Osteocyte (in vitro differentiated cells): ENCODE measurements at places on chromosomes 4 and X.

- DNase-seq: no peak
These were observed 49.6 kb downstream of the KLF8 start for GRCh38 chrX:56281789-56282188.

DNA sequence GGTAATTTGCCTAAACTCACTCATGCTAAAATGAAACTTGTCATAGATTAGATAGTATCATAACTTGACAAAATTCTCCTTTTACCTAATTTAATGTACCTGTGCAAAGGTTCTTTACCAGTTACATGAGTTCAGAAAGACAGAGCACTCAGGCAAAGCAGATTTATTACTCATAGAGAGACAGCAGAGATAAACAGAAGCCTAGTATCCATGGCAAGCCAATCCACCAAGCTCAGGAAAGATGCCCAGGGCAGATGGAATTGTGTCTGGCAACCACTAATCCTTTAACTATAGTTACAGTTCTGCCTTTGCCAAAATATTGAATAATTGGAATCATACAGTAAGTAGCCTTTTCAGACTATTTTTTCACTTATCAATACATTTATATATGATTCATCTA, 826.2 kb downstream of the TECRL start:
- no peak for DNase-seq

- no peak for DNase-seq
These were observed 5.2 kb upstream of the NUP54 start for GRCh38 chr4:76153356-76153755.

GRCh38 chr4:2626231-2626630, 89.8 kb downstream of the FAM193A start:
- DNase-seq: no peak

DNA sequence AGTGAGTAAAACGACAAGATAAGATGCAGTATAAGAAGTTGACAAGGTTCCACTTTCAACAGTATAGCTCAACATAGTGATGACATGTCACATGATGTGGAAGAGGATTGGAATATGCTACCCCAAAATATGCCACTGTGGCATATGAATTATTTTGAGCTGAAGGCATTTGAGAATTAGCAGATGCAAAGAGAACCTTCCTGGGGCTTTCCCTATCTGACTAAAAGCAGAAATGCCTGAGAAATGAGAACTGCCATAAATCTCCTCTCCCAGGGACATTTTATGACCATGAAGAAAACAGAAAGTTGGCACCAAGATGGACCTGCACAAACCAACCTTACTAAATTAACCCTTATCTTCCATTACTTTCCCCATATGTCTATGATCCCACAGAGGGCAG, 24.8 kb downstream of the CDKN2AIP start:
- no peak for DNase-seq

DNA sequence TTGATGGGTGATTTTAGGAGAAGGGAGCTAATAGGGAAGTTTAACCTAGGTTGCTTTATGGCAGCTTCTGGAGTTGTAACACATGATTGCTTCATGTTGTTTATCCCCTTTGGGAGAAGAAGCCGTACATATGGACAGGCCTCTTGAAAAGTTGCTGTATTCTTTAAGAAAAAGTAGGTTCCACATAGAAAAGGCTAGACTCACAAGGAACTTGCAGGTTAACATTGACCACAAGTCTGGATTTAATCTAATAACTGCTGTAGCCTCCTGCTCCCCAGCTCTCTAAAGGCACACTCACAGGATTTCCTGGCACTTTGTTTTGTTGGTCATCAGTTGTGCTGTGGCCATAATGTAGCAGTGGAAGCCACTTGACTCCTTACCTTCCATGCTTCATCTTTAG, 19.7 kb downstream of the FNIP2 start:
- DNase-seq: no peak

- no peak for DNase-seq
These were observed 98.9 kb upstream of the BMP3 start for GRCh38 chr4:80931631-80932081.

DNA sequence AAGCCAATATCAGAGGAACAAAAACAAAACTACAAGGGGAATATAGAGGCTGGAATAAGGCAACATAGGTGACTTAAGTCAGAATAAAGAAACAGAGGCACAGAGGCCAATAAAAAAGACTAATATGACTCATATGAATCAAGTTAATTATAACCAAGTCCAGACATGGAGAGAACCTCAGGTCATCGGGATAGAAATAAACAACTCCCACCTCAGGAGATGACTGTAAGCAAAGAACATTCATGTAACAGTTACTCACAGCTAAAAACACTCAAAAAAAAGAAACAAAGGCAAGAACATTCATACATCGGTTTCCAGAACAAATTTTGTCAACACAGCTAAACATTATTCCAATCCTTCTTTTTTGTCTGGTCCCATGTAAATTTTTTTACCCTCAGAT, 60.3 kb upstream of the RXFP1 start:
- no peak for DNase-seq

- no peak for DNase-seq
These were observed 9.1 kb upstream of the ARHGEF38 start for GRCh38 chr4:105543346-105543745.

GRCh38 chr4:53619431-53619830, 28.1 kb upstream of the LNX1 start:
- DNase-seq: no peak

DNA sequence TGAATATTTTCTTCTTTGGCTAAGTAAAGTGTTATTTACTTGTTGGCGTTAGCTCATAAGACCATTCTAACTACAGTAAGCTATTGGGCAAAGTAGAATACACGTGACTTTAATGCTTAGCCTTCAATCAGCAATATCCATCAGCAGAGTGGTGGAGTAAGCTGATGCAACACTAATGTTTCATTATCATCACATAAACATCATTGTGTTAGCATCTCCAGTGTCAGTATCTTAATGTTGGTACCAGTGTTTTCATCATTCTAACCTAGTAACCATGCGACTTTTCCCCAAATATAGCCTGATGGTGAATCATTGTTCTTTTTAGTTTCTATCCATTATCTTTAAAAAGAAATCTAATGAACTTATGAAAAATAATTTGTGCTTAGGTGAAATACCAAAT, 48.5 kb downstream of the APOOL start:
- DNase-seq: no peak

DNA sequence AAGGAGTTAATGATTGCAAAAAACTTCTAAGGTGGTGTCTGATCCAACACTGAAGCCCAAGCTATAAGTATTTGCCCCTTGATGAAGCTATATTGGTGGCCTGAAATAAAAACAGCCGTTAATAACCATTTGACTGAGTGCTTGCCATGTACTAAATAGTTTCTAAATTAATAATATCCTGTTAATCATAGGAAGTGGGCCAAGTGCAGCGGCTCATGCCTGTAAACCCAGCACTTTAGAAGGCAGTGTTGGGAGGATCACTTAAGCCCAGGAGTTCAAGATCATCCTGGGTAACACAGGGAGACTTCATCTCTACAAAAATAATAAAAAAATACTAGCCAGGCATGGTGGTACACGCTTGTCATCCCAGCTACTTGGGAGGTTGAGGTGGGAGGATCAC, 8.3 kb downstream of the NDP start:
- no peak for DNase-seq

- no peak for DNase-seq
These were observed 107.0 kb upstream of the STIM2 start for GRCh38 chr4:26753617-26754016.

- no peak for DNase-seq
These were observed 44.5 kb downstream of the STARD8 start for GRCh38 chrX:68691921-68692320.

DNA sequence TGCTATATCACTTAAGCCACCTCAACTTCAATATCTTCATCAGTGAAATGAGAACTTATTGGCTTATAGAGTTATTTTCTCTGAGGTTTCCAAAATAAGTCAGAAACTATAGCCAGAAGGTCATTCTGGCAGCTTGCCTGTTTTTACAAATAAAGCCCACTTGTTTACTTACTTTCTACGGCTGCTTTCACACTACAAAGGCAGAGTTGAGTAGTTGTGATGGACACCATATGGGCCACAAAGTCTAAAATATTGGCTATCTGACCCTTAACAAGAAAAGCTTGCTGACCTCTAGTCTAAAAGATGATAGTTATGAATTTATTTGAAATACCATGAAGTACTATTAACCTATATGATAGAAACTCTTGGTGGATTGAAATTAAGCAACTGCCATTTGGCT, 67.3 kb upstream of the ATOH1 start:
- DNase-seq: no peak

GRCh38 chrX:106952988-106953387, 32.8 kb downstream of the CLDN2 start:
- DNase-seq: no peak

DNA sequence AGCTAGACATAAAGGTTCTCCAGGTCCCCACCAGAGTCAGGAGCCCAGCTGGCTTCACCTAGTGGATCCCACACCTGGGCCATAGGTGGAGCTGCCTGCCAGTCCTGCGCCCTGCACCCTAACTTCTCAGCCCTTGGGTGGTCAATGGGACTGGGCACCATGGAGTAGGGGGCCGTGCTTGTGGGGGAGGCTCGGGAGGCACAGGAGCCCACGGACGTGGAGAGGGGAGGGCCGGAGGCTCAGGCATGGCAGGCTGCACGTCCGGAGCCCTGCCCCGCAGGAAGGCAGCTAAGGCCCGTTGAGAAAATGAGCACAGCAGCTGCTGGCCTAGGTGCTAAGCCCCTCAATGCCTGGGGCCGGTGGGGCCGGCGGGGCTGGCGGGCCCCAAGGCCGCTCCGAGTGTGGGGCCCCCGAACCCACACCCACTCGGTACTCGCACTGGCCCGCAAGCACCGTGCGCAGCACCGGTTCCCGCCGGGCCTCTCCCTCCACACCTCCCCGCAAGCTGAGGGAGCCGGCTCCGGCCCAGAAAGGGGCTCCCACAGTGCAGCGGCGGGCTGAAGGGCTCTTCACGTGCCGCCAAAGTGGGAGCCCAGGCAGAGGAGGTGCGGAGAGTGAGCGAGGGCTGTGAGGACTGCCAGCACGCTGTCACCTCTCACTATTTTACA, 291.1 kb downstream of the KLHL4 start:
- no peak for DNase-seq

GRCh38 chr4:187937557-187937956, 58.0 kb upstream of the ZFP42 start:
- no peak for DNase-seq

DNA sequence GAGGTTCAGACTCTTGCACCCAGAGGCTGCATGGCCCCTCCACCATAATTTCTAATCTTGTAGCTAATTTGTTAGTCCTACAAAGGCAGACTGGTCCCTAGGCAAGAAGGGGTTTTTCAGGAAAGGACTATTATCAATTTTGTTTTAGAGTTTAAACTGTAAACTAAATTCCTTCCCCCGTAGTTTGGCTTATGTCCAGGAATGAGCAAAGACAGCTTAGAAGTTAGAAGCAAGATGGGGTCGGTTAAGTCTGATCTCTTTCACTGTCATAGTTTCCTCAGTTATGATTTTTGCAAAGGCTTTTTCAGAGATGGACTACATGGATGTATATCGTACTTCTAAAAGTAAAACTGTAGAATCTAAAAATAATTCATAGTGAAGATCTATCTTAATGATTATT, 258.1 kb upstream of the IL1RAPL1 start:
- DNase-seq: no peak
